ENCODE measurements at places on chromosomes 7 and 10.
A peak's percentile ranks its signal among the peaks of the same experiment; 100 is the strongest.

- no peak for DNase-seq
Observed at GRCh38 chr10:103102195-103102594, 90.9 kb downstream of the NT5C2 start.

DNA sequence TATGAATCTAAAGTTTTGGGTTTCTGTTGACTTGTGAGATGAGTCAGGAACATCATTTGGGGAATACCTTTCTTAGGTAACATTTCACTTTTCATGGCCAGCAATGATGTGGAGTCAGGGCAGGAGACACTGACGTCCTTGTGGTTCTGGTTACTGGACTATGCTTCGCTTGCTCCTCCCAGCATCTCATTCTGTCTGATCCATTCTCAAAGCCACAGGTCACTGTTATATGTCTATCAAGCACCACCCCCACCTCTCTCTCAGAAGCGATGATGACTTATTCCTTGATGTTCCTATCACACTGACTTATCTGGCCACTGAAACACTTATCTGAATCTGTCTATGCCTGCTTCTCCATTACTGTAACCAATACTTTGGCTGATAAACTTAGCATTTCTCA is 51.6 kb downstream of the TES start:
- DNase-seq: no peak

DNA sequence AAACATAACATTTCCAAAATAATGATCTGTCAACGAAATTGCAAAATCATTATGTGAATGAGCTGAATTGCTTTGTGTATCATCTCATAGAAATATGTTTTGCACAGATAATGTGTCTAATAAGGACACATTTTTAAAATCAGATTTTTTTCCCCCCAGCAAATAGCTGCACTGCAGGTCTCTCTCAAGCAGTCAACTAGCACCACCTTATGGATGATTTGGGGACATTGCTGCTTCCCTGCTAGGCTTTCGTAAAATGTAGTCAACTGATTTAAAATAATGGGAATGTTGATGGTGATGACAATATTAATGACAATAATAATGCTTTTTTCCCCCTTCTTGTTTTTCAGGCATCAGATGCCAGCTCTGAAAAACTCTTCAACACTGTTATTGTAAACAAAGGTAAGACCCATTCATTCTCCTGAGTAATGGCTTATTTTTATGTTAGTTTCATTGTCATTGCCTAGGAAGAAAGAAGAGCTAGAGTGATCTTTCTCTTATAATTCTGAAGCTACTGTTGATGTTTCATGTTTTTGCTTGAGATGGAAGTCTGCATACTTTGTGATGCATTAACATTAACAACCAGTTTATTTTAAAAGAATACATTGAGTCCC is 433.6 kb upstream of the GALNT17 start:
- DNase-seq: no peak

DNA sequence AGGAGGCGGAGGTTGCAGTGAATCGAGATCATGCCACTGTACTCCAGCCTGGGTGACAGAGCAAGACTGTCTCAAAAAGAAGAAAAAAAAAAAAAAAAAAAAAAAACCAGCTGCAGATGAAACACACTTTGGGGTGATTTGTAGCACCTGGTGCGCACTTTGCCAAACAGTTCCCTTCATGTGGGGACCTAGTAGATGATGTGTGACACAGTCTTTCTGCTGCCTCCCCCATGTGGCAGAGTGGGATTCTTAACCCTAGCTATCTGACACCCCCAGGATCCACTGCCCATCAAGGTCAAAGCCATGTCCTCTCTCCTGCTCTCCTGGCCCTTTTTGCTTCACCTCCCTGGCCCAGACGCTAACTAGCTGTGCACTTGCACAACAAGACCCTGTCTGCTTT is 52.1 kb upstream of the PDZD8 start:
- no peak for DNase-seq

DNA sequence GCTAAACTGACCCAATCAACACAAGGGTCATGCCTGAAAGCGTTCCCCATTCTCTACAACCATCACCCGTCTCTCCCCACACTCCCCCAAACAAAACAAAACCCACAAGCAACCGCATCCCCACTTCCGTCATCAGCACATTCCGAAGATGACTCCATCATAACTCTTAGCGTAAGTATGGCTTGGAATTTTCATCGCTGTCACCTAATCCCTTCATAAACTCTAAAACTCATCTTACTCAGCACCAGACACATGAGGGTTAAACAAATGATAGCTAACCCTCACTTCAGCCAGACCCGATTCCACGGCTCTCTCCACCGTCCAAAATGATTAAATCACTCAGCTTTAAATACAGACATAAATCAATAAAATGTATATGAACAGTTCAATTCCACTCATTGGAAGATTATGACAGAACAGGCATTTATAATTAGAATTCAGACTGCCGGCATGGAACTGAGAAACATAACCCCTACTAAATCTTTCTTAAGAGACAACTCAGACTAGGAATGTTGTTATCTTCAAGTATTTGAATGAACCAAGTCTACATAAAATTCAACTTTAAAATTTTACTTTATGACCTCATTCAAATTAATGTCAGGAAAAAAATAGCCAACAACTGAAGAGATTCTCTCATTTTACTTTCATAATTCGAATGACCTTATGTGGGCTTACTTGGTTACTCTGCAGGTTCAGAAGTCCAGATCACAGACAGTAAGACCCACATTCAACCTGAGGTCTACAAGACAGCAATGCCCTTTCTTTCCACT is 215.9 kb downstream of the PARD3 start:
- DNase-seq: no peak

GRCh38 chr10:27366769-27367168 is 126.2 kb upstream of the ACBD5 start:
- DNase-seq: no peak

DNA sequence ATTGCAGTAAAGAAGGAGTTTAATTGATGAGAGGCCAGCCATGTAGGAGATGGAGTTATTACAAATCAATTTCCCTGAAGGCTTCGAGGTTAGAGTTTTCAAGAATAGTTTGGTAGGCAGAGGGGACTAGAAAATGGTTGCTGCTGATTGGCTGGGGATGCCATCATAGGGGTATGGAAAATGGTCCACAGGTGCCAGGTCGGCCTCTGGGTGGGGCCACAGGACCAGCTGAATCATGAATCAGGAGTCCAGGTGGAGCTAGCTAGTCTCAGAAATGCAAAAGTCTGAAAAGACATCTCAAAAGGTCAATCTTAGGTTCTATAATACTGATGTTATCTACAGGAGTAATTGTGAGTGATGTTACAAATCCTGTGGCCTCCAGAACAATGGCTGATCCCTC is 714.0 kb upstream of the GHITM start:
- no peak for DNase-seq

DNA sequence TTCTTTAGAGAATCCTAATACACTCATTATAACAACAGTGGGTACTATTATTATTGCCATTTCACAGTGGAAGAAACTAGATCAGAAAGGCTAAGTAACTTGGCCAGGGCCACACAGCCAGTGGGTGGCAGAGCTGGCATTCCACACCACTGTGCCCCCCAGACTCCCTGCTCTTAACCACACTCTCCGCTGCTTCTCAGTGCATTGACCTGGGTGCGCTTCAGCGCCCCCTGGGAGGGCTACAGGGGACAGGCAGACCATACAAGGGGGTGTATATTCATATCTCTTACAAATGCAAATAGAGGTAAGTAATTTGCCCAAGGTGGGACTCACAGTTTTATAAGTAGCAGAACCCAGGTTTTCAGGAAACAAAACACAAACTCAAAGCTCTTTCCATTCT is 77.0 kb upstream of the NMT2 start:
- DNase-seq: peak; percentile 8

GRCh38 chr7:84508606-84509005 is 314.0 kb upstream of the SEMA3A start:
- no peak for DNase-seq

DNA sequence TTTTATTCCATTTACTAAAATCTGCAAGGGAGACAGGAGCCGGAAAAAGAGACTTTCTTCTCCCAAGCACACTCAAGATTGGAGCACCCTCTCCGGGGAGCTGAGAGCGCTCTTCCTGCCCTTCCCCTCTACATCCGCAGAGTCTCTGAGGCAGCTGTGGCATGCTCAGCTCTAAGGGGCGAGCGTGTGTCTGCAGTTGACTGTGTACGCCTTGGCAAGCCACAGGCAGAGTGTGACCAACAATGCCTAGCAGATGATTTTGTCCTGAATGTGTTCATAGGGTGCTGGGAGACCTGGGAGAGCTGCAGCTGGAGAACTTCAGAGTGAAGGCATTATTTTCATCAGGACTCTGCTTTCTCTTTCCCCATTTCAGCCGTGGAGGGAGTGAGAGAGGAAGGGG is 20.7 kb downstream of the MTURN start:
- DNase-seq: no peak

- no peak for DNase-seq
Observed at GRCh38 chr10:69668721-69669120, 38.7 kb downstream of the FAM241B start.

- DNase-seq: peak; percentile 33
Observed at GRCh38 chr7:101816595-101817470, 593 bp upstream of the CUX1 start.

DNA sequence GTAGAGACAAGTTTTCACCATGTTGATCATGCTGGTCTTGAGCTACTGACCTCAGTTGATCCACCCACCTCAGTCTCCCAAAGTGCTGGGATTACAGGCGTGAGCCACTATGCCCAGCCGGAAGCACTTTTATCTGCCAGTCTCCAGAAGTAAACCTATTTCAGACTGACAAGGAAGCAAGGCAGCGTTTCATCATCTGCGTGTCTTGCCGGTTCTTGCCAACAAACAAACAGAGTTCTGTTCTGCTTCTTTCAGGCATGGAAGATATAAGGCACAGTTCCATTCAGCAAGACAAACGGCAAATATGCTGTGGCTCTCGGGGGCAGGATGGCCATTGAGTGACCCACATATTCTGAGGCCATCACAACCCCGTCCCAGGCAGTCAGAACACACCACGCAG is 15.5 kb upstream of the LARP4B start:
- no peak for DNase-seq

DNA sequence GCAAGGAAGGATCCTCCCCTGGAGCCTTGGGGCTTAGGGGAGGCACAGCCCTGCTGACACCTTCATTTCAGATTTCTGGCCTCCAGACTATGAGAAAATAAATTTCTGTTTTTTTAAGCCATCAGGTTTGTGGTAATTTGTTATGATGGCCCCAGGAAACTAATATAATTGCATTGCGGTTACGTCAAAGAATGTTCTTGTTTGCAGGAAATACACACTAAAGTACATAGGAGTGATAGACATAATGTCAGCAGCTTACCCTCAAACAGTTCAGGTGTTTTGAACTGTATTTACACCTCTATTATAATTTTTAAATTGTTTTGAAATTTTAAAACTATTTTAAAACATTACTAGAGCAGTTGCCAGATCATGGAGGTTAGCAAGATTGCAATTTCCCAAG is 12.6 kb upstream of the FHIP2A start:
- no peak for DNase-seq

- DNase-seq: no peak
Observed at GRCh38 chr7:40965774-40966173, 737.1 kb downstream of the INHBA start.

- DNase-seq: no peak
Observed at GRCh38 chr7:74202841-74203556, 6.8 kb upstream of the LAT2 start.

DNA sequence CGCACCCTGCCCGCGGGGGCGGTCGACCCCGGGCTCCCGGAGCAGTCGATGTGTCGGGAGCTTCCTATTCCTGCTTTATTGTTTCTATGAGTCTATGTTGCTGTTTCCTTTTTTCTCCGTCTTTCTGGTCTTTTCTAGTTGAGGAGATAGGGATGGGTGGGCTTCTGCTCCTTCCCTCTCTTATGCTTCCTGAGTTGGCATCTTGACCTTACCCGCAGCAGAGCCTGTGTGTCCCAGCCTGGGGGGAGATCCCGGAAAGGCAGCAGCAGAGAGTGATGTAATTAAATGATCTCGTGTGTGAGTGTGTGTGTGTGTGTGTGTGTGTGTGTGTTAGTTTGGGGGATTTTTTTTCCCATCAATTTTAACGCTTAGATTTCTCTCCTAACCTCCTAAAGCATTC is 486 bp upstream of the SORCS1 start:
- DNase-seq: no peak

DNA sequence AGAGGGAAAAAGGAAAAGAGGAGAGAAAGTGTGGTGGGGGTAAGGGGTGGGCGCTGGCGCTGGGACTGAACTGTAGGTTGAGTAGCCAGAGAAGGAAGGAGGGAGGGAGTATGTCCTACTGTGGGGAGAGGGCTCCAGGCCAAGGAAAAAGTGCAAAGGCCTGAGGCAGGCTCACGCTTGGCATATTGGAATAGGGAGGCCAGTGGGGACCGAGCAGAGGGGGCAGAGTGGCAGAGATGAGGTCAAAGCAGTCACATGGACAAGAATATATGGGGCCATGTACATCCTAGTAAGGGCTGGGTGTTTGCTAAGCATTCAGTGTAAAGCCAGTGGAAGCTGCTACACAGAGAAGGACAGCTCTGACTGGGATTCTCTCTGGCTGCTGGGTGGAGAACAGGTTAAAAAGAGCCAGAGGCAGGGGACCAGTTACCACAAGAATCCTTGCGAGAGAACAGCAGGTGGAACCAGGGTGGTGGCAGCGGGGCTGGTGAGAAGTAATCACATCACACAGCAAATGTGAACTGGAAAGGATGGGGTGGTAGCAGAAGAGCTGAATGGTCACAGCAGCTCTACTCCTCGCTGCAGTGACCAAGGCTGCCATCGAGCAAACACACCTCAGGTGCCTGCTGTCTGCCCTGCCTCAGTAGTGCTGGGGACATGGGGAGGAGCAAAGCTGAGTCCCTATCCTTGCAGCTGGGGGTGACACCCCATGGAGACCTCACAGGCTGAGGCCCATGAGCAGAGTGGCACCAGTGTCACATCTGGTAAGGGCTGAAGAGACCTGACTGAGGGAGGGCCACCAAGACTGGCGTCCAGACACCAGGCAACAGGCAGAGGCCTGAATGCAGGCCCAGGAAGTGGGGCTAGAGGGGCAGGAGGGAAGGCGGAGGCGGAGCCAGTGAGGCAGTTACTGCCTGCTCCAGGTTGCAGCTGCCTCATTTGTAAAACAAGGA is 39.5 kb downstream of the FAM53B start:
- DNase-seq: no peak

DNA sequence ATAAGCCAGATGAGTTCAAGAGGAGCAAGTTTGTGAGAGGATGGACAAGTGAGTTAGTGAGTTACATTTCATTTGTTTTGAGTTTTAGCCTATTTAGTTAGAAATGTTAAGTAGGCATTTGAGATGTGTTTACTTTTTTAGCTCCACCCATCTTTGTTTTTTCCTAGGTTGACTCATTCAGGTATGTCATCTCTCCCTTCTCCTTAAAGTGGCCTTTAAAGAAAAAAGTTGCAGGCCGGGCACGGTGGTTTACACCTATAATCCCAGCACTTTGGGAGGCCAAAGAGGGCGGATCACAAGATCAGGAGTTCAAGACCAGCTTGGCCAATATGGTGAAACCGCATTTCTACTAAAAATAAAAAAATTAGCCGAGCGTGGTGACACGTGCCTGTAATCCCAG is 71.2 kb downstream of the BMPR1A start:
- DNase-seq: no peak

GRCh38 chr10:126696684-126697083 is 26.2 kb upstream of the C10orf90 start:
- DNase-seq: no peak

- DNase-seq: no peak
Observed at GRCh38 chr10:12380999-12381398, 31.7 kb downstream of the CAMK1D start.

- DNase-seq: no peak
Observed at GRCh38 chr10:30047430-30047829, 12.0 kb downstream of the JCAD start.

Measured in stimulated activated CD4-positive, alpha-beta T cell treated with anti-CD3 and anti-CD28 coated beads, Interleukin-4, amount 100 ng/mL, for 1 hour (primary cell).